ENCODE measurements at places on chromosomes 4 and X.

DNA sequence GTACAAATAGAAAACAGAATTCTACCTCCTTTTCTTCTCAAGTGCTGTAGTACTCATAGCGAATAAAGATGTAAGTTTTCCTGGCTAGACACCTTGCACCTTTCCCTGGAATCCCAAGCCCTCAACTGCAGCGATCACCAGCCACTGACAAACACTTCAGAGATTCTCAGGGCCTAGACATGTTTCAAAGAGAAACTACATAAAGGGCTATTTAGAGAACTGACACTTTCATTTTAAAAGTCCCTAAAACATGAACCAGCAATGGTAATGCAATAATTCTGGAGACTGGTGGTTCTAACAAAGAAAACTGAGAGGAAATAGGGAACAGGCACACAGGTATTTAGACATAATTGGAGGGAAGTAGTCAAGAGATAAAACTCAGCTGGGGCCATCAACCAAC lies 35.7 kb downstream of the FANCB start:
- no peak for DNase-seq

DNA sequence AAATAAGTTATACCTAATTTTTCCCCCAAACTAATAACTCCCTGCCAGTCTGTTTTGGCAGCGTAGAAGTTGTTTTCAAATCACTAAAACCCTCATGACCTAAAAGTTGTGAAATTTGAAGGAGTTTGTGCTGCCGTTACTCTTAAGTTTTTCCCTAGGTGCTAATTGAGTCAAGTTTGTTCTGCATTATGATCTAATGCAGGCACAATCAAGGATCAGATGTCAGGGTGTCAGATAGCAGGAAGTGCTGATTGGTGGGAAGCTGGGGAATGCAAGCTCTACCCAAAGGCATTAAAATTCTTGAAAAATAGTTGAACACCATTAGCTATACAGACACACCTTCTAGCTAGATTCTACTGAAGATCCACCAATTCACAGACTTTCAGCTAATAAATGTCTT lies 51.9 kb downstream of the ARX start:
- DNase-seq: peak; percentile 16

DNA sequence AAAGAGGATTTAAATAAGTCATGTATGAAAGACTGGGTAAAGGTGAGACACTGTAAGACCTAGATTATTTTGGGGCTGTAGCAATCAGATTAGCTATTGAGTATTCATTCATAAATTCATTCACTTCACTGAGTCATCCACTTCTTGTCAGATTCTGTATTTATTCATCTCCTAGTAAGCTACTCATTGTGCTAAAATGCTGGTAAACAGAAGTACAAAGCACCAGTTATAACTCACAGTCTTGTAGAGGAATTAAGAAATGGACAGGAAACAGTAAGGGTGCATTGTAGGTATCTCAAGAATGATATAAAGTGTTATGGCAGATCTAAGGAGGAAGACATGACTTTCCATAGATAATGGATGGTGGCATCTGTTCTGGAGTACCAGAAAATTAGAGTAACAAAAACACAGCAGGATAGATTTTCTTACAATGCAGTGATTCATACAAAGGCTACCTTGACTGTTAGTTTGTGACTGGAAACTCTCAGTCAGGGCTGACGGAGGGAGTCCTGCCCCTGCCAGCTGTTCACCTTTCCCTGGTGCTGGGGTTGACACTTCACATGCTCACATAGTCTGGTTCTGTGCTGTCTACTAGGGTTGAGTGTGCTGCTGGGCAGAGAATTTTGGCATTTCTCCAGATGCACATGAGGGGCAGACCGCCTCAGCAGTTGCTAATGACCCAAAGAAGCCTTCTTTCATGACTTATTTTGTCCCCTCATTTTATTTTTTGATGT lies 26.5 kb upstream of the HAND2 start:
- DNase-seq: no peak

- no peak for DNase-seq
Measured at GRCh38 chr4:101806914-101807313, 16.4 kb downstream of the BANK1 start.

DNA sequence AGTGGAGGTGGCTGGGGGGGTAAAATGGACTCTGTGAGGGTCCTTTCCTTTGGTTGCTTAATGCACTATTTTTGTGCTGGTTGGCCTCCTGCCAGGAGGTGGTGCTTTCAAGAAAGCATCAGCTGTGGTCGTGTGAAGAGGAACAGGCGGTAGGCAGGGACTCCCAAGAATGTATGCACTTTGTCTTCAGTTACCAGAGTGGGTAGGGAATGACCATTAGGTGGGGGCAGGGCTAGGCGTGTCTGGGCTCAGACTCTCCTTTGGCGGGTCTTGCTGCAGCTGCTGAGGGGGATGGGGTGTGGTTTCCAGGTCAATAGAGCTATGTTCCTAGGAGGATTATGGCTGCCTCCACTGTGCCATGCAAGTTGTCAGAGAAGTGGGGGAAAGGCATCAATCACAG lies 509.0 kb downstream of the PCDH19 start:
- DNase-seq: no peak

Measured in EH (cell line).